ENCODE measurements at places on chromosomes 3 and 15. TPM values are rescaled to one million over a fixed set of nuclear protein-coding genes. Genes with fewer than 3 reads are reported as not detected.

MESP1 gene
- total RNA-seq, result 0.24 TPM

GRAMD2A gene
- total RNA-seq, result not detected

WDR93 gene
- 0.16 TPM for total RNA-seq

ARPIN gene
- total RNA-seq, result not detected

RTP1 gene
- total RNA-seq, result not detected

- no peak for DNase-seq
These were observed 5.2 kb downstream of the PPIB start for GRCh38 chr15:64157599-64158125.

- no peak for DNase-seq
These were observed 274.4 kb downstream of the NFKBIZ start for GRCh38 chr3:102123590-102124190.

GRCh38 chr3:29521293-29521692 is 240.4 kb downstream of the RBMS3 start:
- DNase-seq, result no peak

GRCh38 chr15:79540551-79540950 is 108.4 kb downstream of the MINAR1 start:
- DNase-seq, result no peak

- DNase-seq, result no peak
These were observed 40.8 kb downstream of the SEMA5B start for GRCh38 chr3:122986693-122987179.

DNA sequence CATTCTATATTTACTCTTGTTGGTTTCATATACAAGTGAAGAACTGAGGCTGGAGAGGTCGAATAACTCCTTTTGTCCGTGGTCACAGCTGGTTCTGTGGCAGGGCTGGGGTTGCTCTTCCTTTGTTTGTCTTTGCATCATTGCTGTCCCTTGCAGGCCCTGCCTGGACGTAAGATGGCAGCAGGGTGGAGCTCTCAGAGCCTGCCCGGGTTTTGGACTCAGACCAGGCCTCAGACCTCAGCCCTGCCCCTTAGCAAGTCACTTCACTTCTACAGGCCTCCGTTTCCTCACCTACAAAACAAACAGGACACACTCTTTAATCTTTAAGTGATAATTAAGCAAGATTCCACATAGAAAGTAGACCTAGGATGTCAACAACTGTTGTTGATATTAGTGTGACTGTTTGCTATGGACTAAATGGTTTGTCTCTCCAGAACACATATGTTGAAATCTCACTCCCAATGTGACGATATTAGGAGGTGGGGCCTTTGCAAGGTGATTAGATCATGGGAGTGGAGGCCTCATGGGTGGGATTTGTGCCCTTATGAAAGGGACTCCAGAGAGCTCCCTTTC is 65.6 kb upstream of the PLXNA1 start:
- DNase-seq, result no peak

GRCh38 chr15:73941044-73941443 is 14.8 kb downstream of the LOXL1 start:
- DNase-seq, result no peak

- no peak for DNase-seq
These were observed 44.2 kb upstream of the OSTN start for GRCh38 chr3:191154827-191155226.

DNA sequence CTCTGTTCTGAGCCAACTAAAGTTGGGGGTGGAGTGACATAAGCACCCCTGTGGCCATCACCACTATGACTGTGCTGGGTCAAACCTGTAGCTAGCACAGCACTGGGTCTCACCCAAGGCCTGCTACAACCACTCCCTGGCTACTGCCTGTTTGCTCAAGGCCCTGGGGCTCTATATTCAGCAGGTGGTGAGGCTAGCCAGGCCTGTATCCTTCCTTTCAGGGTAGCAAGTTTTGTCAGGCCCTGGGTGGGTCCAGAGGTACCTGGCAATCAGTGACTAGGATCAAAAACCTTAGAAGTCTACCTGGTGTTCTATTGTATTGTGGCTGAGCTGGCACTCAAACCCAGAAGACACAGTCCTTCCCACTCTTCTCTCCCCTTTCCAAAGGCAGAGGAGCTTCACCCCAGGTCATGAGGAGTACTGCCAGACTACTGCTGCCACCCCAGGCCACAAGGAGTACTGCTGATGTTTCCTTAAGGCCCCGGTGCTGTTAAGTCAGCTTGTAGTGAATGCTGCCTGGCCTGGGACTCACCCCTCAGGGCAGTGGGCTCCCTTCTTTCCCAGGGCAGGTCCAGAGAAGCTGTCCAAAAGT is 170.8 kb downstream of the IGSF11 start:
- DNase-seq, result no peak

- DNase-seq, result no peak
These were observed 333.4 kb downstream of the NAALADL2 start for GRCh38 chr3:175192536-175192935.

DNA sequence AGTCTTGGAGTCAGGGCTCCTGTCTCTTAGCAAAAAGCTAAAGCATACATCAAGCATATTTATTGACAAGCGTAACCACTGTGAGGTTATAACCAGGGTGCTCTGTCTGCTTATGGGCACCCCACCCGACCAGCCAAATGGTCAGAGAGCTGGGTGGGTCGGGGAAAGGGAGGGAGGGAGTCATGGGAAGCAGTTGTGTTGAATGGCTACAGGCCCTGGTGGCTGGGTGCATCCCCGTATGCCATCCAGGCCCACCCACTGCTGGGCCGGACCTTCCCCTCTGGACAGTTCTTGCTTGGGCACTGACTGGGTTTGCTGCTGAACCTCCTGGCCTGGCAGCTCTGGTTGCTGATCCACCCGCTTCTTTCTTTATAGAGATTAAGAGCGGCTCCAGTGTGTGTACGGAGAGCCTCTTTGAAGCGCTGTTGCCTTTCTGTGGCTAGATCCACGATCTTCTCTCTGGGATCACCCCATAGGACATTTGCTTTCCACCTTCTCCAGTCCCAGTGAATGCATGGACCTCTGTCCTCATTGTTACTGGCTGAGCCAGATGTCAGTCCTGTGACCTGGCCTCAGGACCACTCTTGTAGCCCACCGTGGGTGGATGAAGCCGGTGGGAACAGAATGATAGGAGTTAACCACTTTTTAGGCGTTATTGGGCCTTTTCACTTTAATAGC is 59.6 kb downstream of the SMAD3 start:
- DNase-seq, result no peak

DNA sequence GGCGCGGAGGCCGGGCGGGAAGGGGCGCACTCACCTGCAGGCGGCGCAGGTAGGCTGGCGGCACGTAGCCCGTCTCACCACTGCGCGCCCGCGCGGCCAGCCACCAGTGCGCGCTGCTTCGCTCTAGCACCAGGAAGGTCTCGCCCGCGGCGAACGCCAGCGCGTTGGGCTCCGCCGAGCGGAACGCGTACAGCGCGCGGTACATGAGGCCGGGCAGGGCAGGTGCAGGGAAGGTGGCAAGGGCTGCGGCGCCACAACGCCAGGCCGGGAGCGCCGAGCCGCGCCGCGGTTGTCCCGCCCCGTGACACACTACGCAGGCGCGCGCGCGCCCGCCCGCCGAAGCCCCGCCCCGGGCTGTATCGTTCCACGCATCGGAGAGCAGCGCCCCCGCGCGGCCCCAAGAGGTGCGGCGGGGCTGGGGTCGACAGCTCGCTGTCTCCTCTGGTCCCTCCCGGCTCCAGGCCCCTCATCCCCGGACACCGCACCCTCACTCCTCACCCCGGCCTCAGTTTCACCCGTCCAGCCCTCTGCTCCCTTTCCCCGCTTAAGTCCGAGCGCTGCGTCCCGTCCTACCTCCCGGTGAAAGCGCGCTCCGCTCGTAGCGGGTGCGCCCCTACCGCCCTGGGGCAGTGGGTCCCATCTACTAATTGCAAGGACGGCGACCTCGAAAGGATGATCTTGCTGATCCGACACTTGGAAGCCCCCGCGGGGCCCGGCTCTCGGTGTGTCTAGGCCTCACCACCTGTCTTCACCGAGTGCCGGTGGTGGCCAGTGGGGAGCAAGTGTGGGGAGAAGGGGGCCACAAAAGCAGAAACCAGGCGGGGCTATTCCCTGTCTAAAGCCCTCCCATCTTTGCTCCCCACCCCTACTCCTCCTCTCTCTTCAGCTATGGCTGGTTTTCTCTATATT is at the start of gene NCKIPSD:
Gene NCKIPSD, minus strand, starts transcription at position 313 of the 909 bp plus-strand sequence. Its CDS starts 108 bp downstream, at position 205.
- DNase-seq, result peak; percentile 94

DNA sequence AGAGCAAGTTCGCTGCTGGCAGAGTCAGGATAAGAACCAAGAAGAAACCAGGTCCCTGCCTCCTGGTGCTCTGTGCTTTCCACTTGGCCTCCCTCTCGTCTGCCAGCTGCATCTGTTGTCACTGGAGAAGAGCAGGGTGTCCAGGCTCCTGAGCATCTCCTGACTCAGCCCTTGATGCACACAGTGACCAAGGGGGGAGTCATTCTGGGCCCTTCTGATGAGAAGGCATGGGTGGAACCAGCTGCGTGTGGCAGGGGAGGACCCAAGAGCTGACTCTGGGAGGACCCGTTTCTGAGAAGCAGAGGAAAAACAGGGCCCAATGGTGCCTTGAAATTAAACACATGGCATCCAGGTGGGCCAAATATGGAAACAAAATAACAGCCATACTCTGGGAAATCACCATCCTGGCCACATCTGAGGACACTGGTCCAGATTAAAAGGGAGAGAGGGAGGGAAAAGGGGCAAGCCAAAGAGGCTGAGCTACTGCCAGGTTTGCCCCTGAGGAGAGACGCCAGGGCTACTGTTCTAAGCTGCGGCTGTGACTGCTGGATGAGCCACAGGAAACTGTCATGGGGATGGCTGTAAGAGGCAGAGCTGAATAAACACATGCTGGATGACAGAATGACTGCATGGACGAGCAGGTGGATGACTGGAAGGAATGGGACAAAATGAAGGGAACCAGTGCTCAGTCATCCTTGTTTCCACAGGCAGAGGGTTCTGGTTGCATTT is 58.1 kb upstream of the CA12 start:
- no peak for DNase-seq

DNA sequence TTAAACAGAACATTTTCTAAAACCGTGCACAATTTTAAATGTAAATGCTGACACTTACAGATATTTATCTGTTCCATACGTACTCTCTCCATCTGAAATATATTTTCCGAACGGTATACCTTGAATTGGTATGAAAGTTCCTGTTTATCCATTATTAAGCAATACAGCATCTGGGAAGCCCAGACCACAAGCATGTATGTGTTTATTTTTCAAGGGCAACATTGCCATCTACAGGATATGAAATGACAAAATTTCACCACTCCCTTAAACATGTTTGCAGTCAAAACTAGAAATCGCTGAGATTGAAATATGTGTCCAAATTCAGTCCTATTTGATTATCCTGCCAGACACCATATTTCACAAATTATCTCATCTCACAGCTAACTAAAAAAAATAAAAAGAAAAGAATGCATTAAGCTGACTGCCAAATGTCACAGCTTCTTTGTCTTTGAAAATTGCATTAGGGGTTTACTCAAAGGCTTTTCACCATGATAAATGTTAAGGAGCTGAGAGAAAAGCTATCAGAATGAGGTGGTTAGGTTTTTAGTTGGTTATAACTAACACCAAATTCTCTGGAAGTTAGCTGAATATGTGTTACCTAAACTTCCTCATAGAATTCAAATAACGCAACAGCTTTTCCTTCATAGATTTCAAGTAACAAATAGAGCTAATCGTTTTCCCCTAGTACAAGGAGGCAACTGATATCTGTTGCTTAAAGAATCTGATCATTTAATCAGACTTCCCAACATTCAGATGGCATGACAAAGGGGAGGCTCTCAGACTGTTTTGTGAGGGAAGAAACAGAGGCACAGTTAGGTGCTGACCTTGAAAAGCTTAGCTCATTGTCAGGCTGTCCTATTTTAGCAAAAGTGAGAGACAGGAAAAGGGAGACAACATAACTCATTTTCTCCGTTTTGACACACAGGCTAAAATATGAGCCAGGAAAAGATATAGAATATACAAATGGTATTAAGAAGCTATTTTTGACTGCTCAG is 533.1 kb downstream of the TBL1XR1 start:
- no peak for DNase-seq

DNA sequence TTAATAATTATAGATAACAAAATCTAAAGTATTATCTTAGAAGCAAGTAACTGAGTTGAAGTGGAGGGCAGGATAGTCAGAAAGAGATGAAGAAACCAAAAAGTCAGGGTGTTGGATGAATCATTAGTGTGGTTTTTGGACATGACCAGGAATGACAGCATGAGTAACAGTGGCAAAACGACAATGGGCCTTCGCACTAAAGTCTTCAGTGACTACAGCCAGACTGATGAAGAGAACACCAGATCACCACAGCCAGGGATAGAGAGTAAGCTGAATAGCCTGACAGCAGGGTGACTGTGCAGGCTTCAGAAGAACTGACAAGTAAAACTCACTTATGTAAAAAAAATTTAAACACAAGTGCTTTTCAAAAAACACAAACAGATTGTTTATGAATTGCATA is 96.0 kb upstream of the MELTF start:
- no peak for DNase-seq

- DNase-seq, result no peak
These were observed 43.7 kb upstream of the KCNMB2 start for GRCh38 chr3:178492491-178492890.

GRCh38 chr3:13782501-13782900 is 97.4 kb downstream of the WNT7A start:
- no peak for DNase-seq

DNA sequence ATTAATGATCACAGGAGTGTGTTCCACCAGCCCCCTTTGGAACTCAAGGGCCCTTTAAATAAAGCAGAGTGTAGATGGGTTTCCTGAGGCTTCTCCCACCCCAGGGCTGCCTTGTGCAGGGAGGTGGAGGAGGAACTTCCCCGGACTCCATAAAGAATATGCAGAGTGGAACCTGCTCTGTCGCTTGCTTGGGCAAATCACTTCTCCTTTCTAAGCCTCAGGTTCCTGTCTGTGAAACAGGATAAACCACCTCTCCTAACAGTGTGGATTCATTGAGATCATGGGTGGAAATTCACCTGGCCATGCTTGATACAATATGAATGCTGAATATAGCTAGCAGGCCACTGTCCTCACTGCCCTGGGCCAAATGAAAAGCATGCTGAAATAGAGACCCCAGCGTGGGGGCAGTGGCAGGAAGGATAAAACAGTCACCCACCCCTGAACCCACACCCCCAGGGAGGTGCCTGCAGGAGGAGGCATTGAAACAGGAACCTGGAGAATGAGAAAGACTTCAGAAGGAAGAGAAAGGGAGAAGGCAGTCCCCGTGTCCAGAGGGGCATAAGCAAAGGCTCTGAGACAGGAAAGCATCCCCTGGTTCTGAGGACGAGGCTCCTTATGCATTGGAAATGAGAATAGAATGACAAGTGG is 41.1 kb upstream of the CHRNB4 start:
- no peak for DNase-seq

Measured in activated B cell treated with CpG ODN at 0.5 μM for 24 hours (primary cell).